ENCODE measurements at places on chromosomes 3 and 15. TPM values are rescaled to one million over a fixed set of nuclear protein-coding genes. Genes with fewer than 3 reads are reported as not detected.

DNA sequence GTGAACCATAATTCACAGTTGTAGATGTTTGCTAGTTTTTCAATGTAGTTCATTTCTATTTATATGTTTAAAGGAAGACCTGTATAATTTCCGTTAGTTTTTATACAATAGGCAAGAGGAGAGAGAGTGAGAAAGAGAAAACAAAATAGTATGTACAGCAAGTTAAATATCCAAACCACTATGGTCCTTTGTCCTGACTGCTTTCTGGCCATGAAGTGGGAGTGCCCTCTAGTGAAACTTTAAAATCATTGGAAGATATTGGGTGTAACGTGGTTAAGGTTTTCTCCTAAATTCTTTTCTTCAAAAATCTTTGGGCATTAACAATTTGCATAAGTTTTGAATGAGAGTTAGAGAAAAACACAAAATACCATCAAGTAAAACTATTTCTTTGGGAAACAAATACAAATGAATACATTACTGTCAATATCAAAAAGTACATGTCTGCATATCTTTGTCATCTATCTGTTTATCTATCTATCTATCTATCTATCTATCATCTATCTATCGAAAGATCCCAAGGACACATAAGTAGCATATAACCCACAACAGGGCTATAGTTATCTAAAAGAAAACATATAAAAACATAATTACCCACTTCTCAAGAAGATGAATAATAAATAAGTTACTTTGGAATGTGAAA, 534.6 kb upstream of the ATP11B start:
- no peak for DNase-seq

The STAC gene
- 4.9 TPM for total RNA-seq

DNA sequence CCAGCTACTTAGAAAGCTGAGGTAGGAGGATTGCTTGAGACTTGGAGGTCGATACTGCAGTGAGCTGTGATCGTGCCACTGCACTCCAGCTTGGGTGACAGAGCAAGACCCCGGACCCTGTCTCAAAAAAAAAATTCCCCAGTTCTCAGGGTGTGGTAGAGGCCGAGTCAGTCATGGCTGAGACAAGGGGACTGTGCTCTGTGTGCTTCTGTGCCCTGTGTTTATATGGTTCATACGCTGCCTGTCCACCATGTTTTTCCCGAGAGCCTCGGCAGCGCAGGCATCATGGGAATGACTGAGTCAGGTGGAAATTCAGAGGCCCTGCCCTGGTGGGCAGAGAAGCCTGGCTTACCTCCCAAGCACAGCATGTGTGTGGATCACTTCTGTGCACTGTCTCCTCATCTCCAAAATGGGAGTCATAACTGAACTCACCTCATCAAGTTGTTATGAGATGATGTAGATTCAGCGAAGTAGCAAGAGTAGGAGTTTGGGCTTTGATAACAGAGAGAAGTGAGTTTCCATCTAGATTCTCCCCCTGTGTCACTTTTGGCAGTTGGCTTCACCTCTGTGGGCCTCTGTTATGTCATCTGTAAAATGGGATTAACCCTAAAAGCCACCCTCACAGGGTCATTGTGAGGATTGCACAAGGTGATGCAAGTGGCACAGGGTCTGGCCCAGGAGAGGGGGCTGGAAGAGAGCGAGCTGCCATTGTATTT, 56.9 kb downstream of the FLNB start:
- DNase-seq, result no peak

DNA sequence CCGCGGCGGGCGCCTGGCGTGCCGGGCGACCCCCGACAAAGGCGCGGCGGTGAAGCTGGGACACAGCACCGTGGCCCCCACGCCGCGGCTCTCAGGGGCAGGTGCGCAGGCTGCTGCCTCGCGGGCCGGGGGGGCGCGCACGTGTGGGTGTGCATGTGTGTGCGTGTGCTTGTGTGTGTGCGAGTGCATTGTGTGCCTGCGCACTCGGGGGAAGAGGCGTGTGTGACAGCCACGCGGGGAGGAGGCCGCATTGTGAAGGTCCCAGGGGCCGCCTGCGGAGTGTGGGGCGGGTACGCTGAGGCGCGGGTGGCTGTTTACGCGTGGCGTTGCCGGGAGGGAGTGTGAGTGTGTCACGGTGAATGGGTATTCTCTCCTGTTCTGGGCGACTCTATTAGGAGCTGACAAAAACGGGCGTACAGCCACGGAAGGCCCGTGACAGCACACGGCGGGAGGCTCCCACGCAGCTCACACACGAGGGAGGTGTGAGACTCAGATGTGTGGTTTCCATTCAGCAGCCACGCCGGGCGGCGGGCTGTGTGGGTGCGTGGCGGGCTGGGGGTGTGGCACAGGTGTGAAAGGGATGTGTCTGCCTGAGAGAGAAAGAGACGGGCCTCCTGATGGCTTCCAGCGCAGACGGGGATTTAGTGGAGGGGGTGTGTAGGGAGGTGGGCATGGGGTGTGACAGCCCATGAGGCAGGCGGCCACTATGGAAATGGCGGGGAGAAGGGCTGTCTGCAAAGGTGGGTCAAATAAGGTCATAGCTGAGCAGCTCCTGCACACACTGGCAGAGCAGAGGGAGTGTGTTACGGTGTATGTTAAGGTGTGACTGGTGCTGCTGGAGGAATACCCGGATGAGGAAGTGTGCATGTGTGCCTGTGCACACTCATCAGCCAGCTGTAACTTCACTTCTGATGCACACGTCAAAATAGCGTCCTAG, 750 bp downstream of the PODXL2 start:
- no peak for DNase-seq

The ZIC1 gene
- total RNA-seq, result 184 TPM

The FEZF2 gene
- total RNA-seq, result not detected

DNA sequence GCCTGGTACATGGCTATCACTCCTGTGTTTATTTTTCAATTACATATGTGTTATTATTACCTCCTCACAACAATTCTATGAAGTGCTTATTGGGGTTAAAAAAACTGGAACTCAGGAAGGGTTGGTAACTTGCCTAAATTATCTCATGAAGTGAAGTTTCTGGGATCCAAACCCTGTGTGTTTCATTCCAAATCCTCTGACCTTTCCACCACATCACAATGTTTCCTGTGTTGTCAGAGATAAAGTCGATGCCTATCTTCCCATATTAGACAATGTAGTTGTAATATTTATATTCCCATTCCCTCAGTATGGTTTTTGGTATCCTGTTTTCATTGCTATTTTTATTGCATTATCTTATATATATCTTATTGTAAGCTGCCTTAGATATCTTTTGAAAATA, 269.1 kb upstream of the CFAP20DC start:
- no peak for DNase-seq

The C3orf49 gene
- total RNA-seq, result not detected

- DNase-seq, result peak; percentile 10
Measured at GRCh38 chr3:42148086-42148848, 57.1 kb downstream of the TRAK1 start.

Measured in type B pancreatic cell (in vitro differentiated cells).